ENCODE measurements at places on chromosomes 16 and 17.

- DNase-seq: no peak
Measured at GRCh38 chr16:69017036-69017783, 88.2 kb upstream of the HAS3 start.

- no peak for DNase-seq
Measured at GRCh38 chr17:10141436-10141835, 57.0 kb downstream of the GAS7 start.

GRCh38 chr16:68289202-68289601 lies 21.5 kb downstream of the SLC7A6OS start:
- no peak for DNase-seq

- no peak for DNase-seq
Measured at GRCh38 chr17:51746421-51746820, 412.1 kb downstream of the CA10 start.

- DNase-seq: no peak
Measured at GRCh38 chr17:81922566-81923301, 4.8 kb upstream of the SIRT7 start.

- no peak for DNase-seq
Measured at GRCh38 chr16:82675300-82675699, 48.5 kb downstream of the CDH13 start.

DNA sequence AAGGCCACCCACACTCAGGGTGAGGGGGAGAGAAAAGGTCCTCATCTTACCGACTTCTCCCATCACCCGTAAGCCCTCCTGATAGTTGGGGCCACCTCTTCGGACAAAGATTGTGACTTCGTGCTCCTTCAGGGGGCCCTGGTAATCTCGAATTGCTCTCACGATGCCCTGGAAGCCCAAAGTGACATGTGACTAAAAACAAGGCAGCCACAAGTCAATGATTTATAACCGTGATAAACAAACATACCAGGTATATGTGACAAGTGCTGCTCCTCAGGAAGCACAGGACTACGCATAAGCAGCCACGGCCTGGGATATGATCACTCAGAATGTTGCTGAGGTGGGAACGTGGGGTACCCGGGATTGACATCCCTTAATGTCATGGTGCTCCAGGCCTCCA lies 17.1 kb downstream of the ACLY start:
- no peak for DNase-seq

DNA sequence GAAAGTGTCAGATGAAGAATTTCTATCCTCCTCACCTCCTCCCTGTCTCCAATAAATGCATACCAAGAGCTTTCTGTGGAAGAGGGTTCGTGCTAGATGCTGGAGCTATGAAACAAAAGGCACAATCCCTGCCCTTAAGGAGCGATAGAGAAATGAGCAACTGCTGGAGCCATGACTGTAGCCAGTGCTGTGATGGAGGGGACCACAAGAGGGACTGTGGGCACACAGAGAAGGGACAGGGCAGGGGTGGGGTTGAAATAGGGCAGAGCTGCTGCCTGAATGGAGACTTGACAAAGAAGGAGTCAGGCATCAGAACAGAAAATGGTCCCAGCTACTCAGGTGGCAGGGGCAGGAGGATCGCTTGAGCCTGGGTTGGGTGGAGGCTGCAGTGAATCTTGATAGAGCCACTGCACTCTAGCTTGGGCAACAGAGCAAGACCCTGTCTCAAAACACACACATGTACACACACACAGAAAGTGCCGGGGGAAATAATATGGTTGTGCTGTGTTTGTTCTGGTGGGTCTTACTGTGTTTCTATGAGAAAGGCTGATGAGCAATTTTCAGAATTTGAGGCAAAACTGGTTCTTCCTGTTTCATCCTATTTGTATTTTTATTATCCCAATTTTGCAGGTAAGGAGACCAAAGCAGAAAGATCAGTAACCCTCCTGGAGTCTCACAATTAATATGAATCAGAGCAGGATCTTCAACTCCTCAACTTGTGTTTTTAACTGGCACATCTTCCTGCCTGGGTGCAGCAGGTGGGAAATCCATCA lies 16.5 kb downstream of the TMEM98 start:
- no peak for DNase-seq

DNA sequence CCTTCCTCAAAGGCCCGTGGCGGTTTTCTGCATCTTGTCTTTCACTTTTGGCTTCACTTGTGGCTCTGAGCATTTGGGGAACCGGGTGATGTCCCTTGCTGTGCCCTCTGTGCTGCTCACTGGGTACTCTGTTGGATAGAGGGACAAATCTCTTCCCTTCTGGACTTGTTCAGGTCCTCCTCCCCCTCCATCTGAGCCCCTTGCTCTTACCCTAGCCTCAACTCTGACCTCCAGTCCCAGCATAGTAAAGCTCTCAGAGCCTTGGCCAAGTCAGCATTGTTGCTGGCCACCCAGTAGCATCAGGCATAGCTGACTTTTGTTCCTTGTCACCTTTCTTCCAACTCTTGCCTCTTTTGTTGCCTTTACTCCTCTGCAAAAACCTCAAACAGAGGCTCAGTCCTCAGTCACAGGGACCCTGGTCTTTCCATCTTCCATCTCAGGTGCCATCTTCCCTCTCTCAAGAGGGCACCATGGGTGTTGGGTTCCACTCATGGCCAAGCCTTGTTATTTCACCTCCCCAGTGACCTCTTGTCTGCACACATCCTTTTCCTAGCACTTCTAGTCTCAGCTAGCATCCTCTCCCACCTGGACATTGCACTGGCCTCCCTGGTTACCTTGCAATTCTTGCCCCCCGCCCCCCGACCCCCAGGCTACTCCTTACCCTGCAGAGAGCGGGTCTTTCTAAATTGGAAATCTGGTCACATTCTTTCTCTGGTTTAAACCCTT lies 393 bp upstream of the PSMB10 start:
- DNase-seq: no peak

DNA sequence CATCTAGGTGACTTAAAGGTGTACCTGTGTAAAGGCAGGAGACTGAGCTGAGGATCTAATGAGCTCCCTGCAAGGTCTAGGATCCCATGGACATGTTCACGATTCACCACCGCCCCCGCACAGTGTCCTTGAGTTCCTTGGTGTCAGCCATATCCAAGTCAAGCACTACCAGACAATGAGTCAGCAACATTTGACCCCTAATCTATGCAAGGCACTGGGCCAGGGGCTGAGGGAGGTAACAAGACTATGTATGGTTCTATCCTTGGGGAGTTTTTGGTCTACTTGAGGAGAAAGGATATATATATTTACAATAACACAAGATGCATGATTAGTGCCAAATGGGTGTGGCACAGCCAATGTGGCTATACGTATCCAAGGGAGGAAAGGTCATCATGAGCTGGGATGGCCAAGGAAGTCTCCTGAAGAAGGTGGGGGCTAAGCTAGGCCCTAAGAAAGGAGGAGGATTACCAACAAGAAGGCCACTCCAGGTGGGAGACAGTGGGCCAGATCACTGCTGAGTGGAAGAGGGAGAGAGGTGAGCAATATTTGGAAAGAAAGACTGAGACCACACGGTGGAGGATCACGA lies 35.0 kb downstream of the ITGB3 start:
- DNase-seq: no peak
